AG04450 (cell line): ENCODE measurements at places on chromosomes 7 and 10. TPM values are rescaled to one million over a fixed set of nuclear protein-coding genes. Genes with fewer than 3 reads are reported as not detected.
A peak's percentile ranks its signal among the peaks of the same experiment; 100 is the strongest.

BLVRA gene
- 50.3 and 58.7 TPM in 2 replicates for polyA plus RNA-seq

HOXA3 gene
- 1.6 and 1.9 TPM in 2 replicates for polyA plus RNA-seq

WBP1L gene
- polyA plus RNA-seq: 27.6 and 28.1 TPM in 2 replicates

NKX1-2 gene
- polyA plus RNA-seq: not detected in 2 replicates

SMKR1 gene
- 0.10 and 0.24 TPM in 2 replicates for polyA plus RNA-seq

CPA5 gene
- 0.14 and 0.16 TPM in 2 replicates for polyA plus RNA-seq

EN2 gene
- polyA plus RNA-seq: not detected in 2 replicates

GRCh38 chr7:130332259-130333053, 12.2 kb upstream of the CPA5 start:
- no peak for DNase-seq

DNA sequence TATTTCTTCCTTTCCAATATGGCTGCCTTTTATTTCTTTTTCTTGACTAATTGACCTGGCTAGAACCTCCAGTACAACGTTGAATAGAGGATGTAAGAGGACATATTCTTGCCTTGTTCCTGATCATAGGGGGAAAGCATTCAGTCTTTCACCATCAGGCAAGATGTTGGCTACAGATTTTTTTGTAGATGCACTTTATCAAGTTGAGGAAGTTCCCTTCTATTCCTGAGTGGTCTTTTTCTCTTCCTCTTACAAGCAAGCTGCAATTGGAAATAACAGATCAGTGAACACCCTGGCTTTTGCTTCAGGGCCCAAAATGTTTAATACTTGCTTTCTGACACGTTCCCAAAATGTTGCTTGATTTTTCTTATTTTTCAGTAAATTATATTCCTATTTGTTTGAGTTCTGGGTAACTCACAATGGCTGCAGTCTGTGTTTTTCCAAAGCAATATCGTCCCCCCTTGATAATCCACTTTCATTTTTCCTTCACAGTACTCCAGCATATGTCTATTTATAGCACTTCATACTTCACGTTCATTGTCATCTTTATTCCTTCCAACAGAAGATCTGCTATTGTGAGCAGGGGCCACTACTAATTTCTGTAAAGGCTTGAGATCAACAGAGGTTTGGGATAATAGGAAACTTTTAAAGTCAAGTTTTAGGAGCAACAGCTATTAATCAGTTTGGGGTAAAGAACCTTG, 11.7 kb downstream of the CPEB3 start:
- no peak for DNase-seq

DNA sequence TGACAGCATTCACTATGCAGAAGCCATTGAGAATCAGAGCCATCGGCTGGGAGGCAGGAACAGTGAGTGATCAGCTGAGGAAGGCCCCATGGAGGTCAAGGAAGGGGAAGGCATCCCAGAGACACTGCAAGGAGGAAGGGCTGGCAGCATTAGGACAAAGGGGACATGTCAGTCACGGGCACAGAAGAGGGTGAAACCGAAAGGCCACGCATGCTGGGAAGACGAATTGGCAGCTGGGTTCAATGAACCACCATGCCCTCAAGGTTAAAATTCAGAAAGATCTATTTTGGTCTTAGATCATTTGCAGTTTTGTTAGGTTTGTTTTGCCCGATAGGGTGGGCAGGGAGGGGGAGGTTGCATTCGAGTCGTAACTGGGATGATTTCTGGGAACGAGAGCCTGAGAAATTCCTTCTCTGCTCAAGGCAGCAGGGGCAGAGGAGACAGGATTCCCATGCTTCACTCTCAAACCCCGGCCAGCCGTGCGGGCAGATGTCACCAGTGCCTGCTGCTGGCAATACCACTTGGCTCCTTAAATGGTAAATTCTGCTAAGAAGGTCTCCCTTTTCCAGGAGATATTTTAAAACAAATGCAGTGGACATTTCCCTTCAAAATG, 57.7 kb downstream of the ASB13 start:
- no peak for DNase-seq

- peak; percentile 15 for DNase-seq
Measured at GRCh38 chr7:38398725-38399321, 125.4 kb upstream of the TARP start.

DNA sequence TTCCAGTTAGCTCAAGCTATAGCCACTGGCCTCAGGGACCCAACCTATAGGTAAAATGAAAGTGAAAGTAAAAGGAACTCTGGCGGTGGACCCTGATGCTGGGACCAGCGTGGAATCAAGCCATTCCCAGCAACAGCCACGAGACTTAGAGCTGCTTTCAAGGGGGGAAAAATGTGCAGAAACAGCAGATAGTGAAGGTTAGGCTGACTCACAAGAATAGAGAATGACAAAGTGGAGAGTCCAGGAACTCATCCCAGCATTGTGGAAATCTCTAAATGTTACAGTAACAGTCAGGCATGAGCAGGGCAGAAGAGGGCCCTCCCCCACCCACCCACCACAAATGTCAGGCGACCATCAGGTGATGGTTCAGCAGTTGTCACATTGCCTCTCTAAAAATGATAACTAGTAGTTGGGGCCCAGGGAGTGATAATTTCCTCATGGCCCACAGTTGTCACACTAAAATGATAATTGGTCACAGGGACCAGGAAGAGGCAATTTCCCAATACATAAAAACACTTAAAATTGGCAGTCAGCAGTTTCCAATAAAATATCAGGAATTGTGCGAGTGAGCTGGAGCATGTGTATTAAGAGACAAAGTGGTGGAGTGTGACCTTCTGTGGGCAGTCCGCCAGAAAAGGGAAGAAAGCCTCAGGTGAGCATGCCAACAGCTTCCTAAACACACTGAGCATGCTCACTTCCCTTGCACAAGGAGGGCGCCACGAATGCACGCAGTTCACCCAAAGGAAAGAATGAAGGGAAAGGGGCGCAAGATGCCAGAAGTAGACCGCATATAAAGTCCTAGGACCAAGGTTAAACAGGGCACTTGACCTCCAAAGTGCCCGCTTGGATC, 129.8 kb upstream of the PPP1R3A start:
- no peak for DNase-seq

- no peak for DNase-seq
Measured at GRCh38 chr7:51226063-51226755, 90.4 kb downstream of the COBL start.

- no peak for DNase-seq
Measured at GRCh38 chr10:976316-976715, 11.9 kb upstream of the GTPBP4 start.

DNA sequence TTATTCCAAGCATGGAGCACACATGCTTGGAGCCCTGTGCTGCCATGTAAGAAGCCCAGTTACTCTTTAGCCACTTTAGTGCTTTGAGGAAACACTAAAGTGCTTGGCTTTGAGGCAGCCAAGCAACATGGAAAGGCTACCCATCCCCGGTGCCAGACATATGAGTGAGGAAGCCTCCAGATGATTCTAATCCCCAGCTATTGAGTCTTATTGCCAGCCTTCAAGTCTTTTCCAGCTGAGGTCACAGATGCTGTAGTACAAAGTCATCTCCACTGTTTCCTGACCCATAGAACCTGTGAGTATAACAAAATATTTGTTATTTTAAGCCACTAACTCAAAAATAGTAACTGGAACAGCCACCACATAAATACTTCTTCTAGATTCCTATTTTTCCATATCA, 91.4 kb upstream of the CYP26C1 start:
- no peak for DNase-seq
